T-helper 2 cell (primary cell): ENCODE measurements at places on chromosomes 11 and 22.

- no peak for DNase-seq
Measured at GRCh38 chr11:86469491-86470388, 95.1 kb downstream of the CCDC81 start.

- no peak for DNase-seq
Measured at GRCh38 chr22:36032611-36033010, 4.0 kb upstream of the RBFOX2 start.

- DNase-seq: peak; percentile 99
Measured at GRCh38 chr22:18077639-18078328, at the start of gene PEX26. Gene PEX26, plus strand, starts transcription at chr22:18077990. Its CDS starts 387 bp downstream, at chr22:18078377.

DNA sequence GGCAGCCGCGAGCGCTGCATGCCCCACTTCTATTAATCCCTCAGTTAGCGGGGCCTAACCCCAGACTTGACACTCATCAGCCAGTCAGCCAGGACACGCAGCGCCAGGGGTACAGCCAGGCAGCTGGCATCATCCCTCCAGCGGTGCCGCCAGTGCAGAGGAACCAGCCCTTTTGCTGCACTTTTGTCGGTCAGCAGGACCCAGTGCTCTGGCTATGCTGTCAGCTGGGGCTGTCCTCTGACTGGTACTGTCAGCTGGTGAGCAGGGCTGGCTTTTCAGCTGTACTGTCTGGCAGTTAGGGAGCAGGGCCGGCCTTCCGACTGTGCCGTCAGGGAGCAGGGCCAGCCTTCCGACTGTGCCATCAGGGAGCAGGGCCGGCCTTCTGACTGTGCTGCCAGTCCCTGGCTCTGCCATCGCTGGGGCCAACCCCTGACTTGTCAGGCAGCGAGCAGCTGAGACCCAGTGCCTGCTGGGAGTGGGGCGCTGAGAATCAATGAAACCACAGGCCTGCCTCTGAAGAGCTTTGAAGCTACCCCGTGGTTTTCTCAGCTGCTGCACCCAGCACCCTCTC, 115.4 kb downstream of the KIAA1671 start:
- peak; percentile 44 for DNase-seq

DNA sequence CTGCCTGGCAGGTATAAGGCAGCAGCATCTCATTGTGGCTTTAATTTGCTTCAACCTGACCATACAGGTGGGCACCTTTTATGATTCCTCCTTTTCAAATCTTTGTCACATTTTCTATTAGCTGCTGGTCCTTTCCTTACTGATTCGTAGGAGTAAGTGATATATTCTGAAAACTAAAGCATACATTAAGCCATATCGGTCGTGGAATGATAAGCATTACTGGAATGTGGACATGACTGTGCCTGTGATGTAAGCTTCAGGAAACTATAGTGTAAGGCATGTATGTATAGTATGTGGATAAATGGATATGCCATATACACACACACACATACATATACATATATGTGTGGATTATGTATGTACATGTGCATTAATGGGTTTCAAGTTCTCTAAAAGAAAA, 20.8 kb downstream of the YPEL1 start:
- DNase-seq: no peak
